Activated T-cell treated with anti-CD3 and anti-CD28 coated beads, Interleukin-2, amount 50 U/mL, for 72 hours (primary cell): ENCODE measurements at places on chromosomes 3 and 15.

DNA sequence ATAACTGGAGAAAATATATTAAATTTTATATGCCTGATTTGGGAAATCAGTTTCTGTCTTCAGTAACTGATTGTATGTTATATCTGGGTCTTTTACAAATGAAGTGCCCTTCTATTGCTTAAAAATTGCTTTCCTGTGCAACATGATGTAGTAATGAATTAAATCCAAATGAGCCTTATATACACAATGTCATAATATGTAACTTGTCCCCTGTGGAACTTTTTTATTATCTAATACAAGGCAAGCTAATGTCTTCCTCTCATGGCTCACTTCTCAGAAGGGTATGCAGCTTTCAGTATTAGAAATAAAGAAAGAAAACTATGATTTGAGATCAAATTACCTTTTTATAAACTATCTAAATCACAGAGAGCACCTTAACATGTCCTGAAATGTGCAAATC lies 248.9 kb downstream of the NAALADL2 start:
- no peak overlapping the region for H3K27ac ChIP-seq
- no peak overlapping the region for H3K4me3 ChIP-seq
- no peaks in the 10 kb centered on the region for H3K27me3 ChIP-seq

DNA sequence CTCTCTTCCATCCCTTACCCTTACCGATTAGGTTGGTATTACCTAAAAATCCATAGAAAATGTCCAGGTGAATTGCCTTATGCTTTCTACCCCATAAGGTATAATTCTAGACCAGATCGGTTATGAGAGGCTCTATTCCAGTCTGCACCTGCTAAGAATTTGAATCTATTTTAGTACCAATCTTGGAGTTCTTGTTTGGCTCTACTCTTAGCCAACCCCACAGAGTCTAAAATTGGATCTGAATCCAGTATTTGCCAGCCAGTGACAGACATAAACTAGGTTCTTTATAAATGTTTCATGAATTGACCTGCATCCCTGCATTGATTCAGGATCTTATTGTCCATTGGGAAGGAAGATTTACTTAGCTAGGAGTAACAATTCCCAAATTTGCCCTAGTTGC lies 6.5 kb downstream of the KLHL24 start:
- H3K27me3 ChIP-seq, result no peaks in the 10 kb centered on the region
- no peak for DNase-seq
- peaks cover 50% of the 10 kb centered on the region for H3K4me1 ChIP-seq
- H3K36me3 ChIP-seq, result no peaks in the 10 kb centered on the region

DNA sequence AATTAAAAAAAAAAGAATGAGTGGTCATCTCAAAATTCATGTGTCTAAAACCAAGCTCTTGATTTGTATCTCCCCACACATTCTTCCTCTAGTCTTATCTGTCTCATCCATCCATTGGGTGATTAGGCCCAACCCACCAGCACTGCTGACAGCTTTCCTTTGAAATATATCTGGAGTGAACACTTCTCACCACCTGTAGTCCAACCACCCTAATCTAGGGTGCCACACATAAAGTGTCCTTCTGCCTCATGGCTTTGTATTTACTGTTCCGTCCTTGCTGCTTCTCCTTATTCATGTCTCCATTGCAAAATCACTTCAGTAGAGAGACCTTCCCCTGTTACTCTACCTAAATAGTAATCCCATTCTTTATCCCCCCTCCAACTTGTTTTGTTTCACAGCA lies 82.4 kb upstream of the PTX3 start:
- no peak for DNase-seq
- no peak overlapping the region for H3K27ac ChIP-seq
- H3K27me3 ChIP-seq, result no peaks in the 10 kb centered on the region
- H3K36me3 ChIP-seq, result no peaks in the 10 kb centered on the region
- no peak overlapping the region for H3K4me3 ChIP-seq
- no peaks in the 10 kb centered on the region for H3K4me1 ChIP-seq

GRCh38 chr3:169295912-169296570 lies 367.5 kb downstream of the MECOM start:
- H3K4me1 ChIP-seq, result no peaks in the 10 kb centered on the region
- H3K27me3 ChIP-seq, result peaks cover 6% of the 10 kb centered on the region
- DNase-seq, result no peak
- H3K27ac ChIP-seq, result no peak overlapping the region
- H3K36me3 ChIP-seq, result no peaks in the 10 kb centered on the region
- no peak overlapping the region for H3K4me3 ChIP-seq

- H3K27me3 ChIP-seq, result no peaks in the 10 kb centered on the region
- H3K4me1 ChIP-seq, result peaks cover 29% of the 10 kb centered on the region
- H3K4me3 ChIP-seq, result no peak overlapping the region
- peaks cover 2% of the 10 kb centered on the region for H3K36me3 ChIP-seq
Measured at GRCh38 chr3:171326717-171327440, 133.3 kb downstream of the TNIK start.

DNA sequence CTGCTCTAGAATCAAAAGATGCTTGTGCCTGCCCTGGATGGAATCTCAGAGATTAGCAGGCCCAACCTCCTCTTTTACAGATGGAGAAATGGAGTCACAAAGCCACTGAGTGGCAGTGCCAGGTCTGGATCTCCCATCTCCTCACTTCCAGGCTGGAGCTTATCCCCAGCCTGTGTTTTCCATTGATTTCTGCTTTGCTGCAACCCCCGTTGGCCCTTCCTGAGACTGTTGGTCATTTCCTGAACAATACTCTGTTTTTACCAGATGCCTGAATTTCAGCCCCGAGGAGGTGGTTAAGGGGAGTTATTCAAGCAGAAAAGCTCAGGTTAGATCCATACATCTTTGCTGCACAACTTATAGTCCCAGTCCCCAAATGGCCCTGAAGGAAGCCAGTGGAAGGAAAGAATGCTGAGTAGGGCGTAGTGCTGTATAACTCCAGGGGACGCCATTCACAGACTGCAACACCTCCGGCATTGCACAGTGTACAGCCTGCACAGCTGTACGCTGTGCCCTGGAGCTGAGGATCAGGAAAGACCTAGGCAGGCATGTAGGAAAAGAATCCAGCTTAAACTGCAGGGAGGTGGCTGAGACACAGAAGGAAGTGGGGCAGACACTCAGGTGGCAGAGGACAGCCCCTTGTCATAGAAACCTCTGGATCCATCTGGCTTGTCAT lies 77.5 kb downstream of the RPLP1 start:
- H3K4me1 ChIP-seq, result no peaks in the 10 kb centered on the region
- H3K4me3 ChIP-seq, result no peak overlapping the region
- no peak for DNase-seq

- no peaks in the 10 kb centered on the region for H3K27me3 ChIP-seq
- no peak overlapping the region for H3K4me3 ChIP-seq
- DNase-seq, result no peak
- no peaks in the 10 kb centered on the region for H3K4me1 ChIP-seq
- no peaks in the 10 kb centered on the region for H3K36me3 ChIP-seq
Measured at GRCh38 chr3:123499322-123499721, 50.4 kb upstream of the ADCY5 start.

- H3K4me3 ChIP-seq, result no peak overlapping the region
- no peaks in the 10 kb centered on the region for H3K36me3 ChIP-seq
- no peaks in the 10 kb centered on the region for H3K27me3 ChIP-seq
- no peak for DNase-seq
Measured at GRCh38 chr3:144810160-144810559, 838.5 kb downstream of the DIPK2A start.

DNA sequence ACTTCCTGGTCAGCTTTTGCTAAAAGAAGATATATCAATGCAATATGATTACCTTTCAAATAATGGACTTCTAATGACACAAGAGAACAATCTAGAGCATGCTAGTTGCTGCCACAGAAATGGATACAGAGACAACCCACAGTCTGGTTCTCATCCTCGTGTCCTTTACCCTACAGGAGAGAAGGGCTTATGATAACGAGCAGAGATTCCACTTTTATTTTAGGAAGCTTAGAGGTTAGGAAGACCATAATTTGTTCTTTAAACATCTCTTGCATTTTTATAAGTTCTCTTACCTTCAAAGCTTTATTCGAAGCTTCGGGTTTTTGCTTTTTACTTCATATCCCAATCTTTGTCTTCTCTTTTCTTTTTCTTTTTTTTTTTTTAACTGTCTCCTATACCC lies 39.1 kb downstream of the FILIP1L start:
- no peak overlapping the region for H3K4me3 ChIP-seq
- H3K27ac ChIP-seq, result peak overlapping the region; percentile 80
- no peaks in the 10 kb centered on the region for H3K27me3 ChIP-seq
- H3K36me3 ChIP-seq, result no peaks in the 10 kb centered on the region
- no peak for DNase-seq
